Spleen (tissue), 13 donors: ENCODE measurements at places on chromosomes 2 and 18. TPM values are rescaled to one million over a fixed set of nuclear protein-coding genes. Genes with fewer than 3 reads are reported as not detected.

The FBLN7 gene
- 1.5 TPM for polyA plus RNA-seq

The SETBP1 gene
- 3.4 TPM for polyA plus RNA-seq

The STON1 gene
- polyA plus RNA-seq = 3.4 TPM

The IL1RL2 gene
- polyA plus RNA-seq = 0.06 TPM

The CCDC68 gene
- polyA plus RNA-seq = 3.7 TPM

The C2orf72 gene
- polyA plus RNA-seq = not detected

The CCDC102B gene
- polyA plus RNA-seq = 3.6 TPM

The TCF7L1 gene
- 2.4 TPM for polyA plus RNA-seq

The IL1B gene
- 3.4 TPM for polyA plus RNA-seq

The DNAH7 gene
- 0.11 TPM for polyA plus RNA-seq

The MYCN gene
- polyA plus RNA-seq = 0.03 TPM

The MATN3 gene
- 0.24 TPM for polyA plus RNA-seq

The AQP12B gene
- 0.03 TPM for polyA plus RNA-seq

The ANKRD29 gene
- polyA plus RNA-seq = 10.6 TPM

The CWC22 gene
- 11.8 TPM for polyA plus RNA-seq

The UNC80 gene
- 0.10 TPM for polyA plus RNA-seq

The UGT1A8 gene
- not detected for polyA plus RNA-seq

The CHRND gene
- polyA plus RNA-seq = not detected

The SERPINB3 gene
- 0.05 TPM for polyA plus RNA-seq

The NEB gene
- 1.5 TPM for polyA plus RNA-seq

The EVX2 gene
- not detected for polyA plus RNA-seq

The MRPS9 gene
- polyA plus RNA-seq = 22.1 TPM

The RAB6C gene
- polyA plus RNA-seq = 0.29 TPM

The ANTXR1 gene
- 2.8 TPM for polyA plus RNA-seq
